Stimulated activated CD4-positive, alpha-beta T cell treated with anti-CD3 and anti-CD28 coated beads, TNF-alpha, amount 100 ng/mL, for 48 hours (primary cell): ENCODE measurements at places on chromosomes 12 and 14.

DNA sequence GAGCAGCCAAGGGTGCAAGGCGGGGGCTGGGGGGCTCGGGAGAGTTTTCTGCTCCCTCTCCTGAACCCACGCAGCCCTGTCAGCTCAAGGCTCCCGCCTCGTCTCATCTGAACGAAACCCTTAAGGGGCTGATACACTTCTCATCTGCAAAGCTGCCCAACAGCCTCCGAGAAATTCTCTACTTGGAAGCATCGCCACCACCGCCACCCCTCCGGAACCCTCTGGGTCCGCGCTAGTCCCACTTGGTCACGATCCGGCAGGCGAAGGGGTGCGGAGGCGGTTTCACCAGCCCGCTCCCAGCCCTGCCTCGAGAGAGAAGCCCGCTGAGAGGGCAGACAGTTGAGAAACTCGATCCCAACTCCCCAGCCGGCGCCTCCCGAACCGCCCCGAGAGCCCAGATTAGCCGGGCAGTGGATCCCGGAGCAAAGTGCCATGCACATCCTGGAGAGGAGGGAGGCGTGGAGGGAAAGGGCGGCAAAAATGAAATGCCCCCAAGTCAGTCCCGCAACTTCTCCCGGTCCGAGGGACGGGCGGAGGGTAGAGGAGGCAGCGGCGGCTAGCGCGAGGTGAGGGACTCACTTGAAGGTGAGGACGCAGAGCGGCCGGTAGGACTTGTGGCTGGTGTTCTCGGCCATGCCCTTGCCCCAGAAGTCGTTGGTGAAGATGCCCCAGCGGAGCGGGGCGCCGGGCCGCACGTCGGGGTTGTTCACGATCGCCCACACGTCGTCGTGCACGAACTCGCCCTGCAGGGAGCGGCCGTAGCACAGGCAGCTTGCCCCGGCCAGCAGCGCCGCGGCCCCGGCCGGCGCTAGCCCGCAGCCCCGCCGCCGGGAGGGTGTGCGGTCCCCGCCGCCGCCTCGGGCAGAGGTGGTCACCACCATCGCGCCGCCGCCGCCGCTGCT is 620 bp downstream of the TMTC1 start:
- DNase-seq: no peak

DNA sequence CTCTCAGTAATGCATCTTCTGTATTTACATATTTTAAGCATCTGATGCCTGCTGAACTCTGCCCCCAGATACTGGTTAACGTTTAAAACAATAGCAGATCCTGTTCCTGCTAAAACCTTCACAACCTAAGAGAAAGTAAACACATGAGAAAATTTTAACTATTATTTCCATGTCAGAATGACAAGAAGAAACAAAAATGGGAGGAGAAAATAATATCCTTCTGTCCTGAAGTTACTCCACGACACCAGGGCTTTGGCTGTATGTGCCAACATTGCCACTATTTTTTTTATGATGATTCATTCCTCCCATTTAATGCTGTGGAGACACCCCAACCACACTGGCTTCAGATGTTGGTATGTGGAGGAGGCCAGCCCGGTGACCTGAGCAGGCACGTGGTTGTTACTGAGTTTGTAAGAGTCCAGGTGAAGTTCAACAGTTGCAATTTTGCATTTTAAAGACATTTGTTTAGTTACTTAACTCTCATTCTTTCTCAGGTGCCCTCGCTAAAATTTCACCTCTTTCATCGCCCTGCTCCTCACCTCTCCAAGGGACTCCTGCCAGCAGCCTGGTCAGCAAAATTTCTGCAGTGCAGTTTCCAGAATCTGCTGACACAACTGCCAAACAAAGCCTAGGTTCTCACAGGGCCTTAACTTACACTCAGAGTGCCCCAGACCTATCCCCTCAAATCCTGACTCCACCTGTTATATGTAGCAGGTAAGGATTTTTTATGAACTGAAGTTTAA is 65.5 kb upstream of the SLCO1C1 start:
- no peak for DNase-seq

DNA sequence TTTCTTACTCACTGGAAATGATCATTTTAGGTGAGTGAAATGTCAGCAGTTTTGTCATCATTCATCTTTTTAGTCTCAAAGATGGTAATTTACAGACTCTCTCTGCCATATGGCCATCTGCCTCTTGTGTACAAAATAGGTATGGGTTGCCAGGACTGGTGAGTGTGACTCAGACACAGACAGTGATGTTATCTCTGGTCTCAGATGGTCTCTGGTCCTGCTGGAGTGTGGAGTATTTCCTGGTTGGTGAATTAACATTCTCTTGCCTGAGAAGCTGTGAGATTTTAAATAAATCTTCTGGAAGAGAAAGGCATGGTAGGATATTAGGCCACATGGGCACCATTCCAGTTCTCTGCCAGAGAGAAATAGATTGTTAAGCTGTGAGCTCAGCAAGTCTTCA is 207.0 kb downstream of the ATP23 start:
- no peak for DNase-seq

GRCh38 chr14:20857630-20858261 is 33.4 kb upstream of the RNASE3 start:
- peak; percentile 76 for DNase-seq

DNA sequence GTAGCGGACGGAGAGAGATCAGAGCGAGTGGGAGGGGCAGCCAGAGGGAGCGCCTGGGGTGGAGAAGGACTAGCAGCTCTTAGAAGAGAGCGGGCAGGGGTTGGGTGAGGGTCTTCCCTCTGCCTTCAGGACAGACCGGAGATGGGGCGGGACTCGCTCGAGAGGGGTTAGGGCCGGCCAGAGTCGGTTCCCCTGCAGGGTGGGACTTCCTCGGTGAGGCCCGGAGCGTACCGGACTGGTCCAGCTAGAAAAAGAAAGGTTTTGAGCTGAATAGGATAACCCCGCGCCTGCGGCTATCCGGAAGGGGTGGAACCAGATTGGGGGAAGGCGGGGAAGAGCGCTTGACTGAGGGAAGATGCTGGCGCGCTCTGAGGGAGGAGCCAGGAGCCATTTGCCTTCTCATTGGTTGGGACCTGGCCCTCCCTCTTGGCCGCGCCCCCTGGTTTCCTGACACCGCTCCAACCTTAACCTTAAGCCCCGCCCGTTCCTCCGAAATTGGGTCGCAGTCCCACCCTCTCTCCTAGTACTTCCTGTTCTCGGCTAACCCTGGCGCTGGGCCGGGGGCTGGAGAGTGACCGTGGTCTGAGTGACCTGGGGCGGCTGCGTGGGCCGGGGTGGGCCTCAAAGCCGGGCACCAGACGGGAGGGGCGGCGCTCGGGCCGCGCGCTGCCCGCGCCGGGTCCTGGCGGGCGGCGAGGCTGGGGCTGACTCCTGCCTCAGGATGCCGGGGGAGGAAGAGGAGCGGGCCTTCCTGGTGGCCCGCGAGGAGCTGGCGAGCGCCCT is at the start of gene RNF31:
Gene RNF31 (plus strand): TSS at position 521 of the 783 bp plus-strand sequence. CDS start 201 bp downstream, at position 722.
- peak; percentile 99 for DNase-seq

DNA sequence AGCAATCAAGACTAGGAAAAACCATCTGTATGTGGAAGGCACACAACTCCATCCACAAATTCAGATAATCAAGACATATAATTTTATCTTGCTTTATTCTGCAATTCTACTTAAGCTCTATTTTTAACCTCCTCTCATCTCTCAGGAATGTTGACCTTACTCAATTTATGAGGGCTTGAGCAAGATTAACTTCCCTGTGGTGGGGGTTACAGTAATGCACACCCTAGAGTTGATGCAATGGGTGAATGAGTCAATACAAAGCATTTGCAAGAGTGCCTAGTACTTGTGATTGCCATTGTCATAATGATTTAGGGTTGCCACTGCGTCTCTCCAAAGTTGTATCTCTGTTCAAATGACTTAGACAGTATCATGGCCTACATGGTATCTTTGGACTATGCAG is 1598.4 kb upstream of the TMEM132C start:
- no peak for DNase-seq

GRCh38 chr14:54782751-54783659 is 119.6 kb downstream of the GCH1 start:
- no peak for DNase-seq

DNA sequence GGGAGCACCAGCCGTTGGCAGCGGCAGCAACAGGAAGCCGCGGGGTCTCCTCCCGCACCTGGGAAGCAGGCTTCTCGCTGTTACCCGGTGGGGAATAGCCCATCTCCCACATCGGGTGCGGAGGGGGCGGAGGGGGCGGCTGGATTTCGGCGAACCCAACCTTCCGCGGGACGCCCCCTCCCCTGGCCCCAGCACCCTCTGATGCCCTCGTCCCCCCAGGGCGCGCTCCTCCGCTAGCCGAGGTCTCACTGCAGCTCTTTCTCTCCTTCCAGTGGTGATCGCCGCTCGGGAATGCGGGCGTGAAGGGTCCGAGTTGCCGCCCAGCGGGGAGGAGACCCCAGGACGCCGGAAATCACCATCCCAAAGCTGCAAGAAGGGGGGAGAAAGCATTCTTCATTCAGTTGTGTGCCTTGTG is 303 bp downstream of the SAMD4A start:
- DNase-seq: no peak

- no peak for DNase-seq
Measured at GRCh38 chr14:22487941-22488340, 101.1 kb downstream of the DAD1 start.

DNA sequence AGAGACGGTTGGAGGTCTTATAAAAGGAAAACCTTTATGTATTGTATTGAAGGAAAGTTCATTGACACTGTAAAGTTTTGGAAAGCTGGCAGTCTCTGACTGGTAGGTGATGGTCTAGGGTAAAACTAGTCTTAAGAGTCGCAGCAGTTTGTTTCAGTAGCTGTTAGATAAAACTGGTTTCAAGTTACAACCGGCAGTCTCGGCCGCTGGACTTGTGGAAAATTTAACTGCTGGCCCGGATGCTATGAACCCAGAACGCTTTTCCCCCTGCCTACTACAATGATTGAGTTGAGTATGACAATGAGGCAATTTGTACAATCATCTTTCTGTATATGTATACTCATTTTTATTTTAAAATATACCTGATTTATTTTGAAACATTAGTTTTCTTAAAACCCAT is 1426.9 kb downstream of the AACS start:
- DNase-seq: no peak

- no peak for DNase-seq
Measured at GRCh38 chr12:91951571-91951970, 194.1 kb downstream of the BTG1 start.

DNA sequence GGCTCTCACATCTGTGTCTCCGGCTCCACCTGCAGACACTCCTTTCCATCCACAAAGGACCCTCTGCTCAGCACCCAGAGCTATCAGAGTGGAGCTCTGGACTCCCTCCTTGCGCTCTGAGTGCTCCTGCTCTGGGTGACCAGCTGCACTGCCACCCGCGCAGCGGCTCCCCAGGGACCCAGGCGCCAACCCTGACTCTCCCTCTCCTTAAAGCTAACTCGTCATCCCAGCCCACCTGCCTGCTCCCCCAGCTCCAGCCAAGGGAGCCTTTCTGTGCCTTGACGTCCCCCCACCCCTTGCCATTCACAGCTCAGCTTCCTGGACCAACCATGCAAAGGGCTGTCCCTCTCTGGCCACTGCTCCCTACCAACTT is 99.0 kb downstream of the SETD3 start:
- no peak for DNase-seq

GRCh38 chr12:119857041-119857591 is 20.0 kb downstream of the CIT start:
- DNase-seq: no peak

GRCh38 chr14:36848213-36848612 is 186.6 kb downstream of the PAX9 start:
- no peak for DNase-seq

DNA sequence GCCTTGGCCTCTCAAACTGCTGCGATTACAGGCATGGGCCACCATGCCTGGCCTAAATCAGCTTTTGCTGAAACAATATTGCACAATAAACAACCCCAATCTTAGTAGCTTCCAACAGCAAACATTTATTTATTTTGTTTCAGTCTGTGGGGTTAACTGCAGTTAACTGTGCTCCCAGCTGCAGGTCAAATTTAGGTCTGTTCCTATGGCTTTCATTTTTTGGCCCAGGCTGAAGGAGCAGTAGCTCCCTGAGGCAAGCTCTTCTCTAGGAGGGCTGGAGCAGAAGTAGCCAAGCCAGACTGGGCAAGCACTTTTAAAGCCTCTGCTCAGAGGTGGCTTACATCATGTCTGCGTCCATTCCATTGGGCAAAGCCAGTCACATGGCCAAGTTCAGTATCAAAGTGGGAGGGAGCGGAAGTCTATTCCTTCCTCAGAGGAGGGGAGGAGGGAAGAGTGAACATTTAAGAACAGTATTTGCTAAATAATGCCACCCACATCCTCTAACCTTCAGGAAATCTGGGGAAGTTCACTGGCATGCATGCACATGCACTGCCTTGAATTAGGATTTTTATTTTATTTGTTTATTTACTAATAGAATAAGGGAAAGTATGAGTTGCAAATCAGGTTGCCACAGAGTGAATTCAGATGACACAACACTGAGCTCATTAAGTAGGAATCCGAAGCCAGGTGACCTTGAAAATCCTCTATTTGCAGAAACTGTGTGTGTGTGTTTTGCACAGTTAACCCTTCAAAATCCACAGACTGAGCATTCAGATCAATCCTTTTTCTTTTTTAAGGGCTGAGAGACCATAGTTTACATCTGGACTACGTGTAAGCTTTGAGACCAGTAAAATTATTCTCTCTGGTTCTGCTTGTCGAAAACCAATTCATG is 122.0 kb upstream of the SEL1L start:
- DNase-seq: no peak

- no peak for DNase-seq
Measured at GRCh38 chr14:52950410-52950897, 396 bp downstream of the FERMT2 start.

DNA sequence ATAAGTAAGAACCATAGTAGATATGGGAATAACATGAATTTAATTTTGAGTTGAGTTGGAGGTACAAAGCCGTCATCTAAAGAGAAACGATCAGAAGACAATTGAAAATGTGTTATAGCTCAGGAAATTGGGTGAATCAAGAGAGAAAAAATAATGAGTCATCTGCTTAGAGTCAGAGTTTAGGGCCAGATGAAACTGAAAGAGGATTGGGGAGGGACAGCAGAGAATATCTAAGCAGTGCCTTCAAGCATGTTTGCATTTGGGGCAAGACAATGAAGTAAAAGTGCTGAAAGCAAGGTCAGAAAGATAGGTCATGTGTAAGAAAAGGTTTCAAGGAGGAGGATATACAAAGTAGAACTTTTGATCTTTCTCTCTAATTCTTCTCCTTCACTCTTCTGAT is 49.4 kb downstream of the SLC15A5 start:
- DNase-seq: no peak

GRCh38 chr14:31927348-31927832 is 149.7 kb upstream of the ARHGAP5 start:
- peak; percentile 15 for DNase-seq

GRCh38 chr12:20492251-20492760 is 124.0 kb downstream of the PDE3A start:
- DNase-seq: no peak

DNA sequence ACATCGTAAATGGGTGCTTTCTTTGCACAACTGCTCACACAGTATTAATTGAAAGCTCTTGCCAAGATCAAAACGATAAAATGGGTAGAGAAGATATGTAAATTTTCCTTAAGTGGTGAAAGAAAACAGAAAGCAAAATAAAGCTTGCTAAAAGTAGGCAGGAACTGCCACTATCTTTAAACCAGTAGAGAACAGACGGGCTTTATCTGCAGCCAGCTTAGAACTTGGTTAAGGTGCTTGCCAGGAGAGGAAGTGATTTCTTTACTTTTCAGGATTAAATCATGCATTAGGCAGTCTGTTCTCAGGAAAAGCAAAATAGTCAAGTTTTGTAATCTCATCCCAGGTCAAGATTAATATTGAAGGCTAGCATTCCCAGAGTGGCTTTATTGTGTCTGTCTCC is 56.9 kb upstream of the CCDC175 start:
- DNase-seq: no peak
